ENCODE measurements at places on chromosomes 13 and 19. TPM values are rescaled to one million over a fixed set of nuclear protein-coding genes. Genes with fewer than 3 reads are reported as not detected.

Gene ATP8A2
- not detected for total RNA-seq

Gene TJP3
- total RNA-seq, result 127 TPM

Gene LILRB1
- not detected for total RNA-seq

Gene NLRP11
- total RNA-seq, result not detected

Gene NR2C2AP
- total RNA-seq, result 32.3 TPM

Gene CLPTM1
- total RNA-seq, result 104 TPM

- no peak for DNase-seq
These were observed 20.4 kb downstream of the PRR36 start for GRCh38 chr19:7853770-7854128.

DNA sequence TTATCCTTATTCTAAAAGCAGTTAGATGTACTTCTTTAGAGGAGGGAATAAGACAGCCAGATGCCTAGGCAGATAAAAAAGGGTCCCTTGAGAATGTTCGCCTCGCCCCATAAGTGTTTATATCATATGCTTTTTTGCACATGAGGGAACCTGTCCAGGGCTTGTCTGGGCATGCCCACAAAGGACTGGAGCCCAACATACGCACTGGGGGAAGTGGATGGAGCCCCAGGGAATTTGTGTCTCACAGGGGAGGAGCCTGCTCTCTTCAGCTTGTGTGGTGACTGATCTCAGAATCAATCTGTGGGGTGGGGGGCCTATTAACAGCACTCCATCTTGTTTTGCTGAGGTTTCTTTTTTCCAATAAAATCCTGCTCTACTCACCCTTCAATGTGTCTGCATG, 22.6 kb downstream of the MED4 start:
- no peak for DNase-seq

DNA sequence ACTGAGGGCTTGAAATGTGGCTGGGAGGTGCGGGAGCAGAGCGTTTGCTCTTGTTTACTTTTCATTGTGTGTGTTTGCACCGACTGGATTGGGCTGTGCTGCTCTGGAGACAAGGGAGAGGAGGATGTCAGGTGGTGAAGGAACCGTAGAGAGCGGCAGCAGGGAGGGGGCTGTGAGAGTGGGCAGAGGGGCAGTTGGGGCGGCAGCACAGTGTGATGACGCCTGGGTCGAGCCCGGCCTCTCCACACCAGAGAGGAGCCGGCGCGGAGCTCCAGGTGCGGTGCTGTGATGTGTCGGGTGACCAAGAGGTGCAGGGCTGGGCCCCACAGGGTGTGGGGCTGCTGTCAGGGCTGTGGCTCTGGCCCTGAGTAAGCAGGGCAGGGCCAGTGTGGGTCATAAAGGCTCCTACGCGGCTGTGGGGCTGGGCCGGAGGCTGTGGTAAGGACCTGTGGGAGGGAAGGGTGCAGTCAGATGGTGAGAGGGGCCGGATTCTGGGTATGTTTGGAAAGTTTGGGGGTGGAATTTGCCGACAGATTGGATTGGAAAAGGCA, 10.5 kb downstream of the NAXD start:
- no peak for DNase-seq

GRCh38 chr13:34364633-34365032, 546.7 kb downstream of the RFC3 start:
- no peak for DNase-seq

DNA sequence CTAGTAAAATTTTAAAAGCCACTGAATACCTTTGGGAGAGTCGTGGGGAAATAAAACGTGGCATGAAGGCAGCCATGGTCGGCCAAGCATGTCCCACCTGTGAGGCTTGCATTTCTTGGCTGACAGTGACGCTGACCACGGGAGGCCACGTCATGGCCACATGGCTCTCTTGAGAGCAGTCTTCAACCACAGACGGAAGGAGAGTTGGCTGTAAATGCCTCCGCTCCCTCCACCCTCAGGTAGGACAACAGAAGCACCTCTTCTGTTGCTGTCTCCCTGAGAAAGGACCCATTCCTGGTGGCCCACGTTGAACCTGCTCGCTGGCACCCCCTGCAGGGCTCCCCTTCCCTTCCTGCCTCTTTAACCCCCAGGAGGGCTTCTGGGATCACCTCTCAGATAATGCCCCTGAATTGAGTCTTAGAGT, 10.6 kb upstream of the LRRC25 start:
- DNase-seq, result peak; percentile 59

DNA sequence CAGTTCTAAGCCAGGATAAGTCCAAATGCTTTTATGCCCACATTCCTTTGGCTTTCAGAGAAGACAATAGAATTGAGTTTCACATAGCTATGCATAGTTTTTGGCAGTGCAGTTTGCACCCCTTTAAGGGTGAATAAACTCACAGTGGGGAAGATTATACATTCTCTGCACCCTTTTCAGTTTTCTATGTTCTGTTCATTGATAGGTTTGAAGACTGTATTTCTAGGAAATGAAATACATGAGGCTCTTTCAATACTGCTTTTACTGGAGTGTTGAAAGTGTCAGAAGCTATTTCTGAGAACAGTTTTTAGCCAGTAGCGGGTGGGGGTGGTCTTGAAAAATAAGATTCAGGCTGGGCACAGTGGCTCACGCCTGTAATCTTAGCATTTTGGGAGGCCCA, 46.2 kb downstream of the IPO5 start:
- no peak for DNase-seq

- peak; percentile 56 for DNase-seq
These were observed 44.8 kb downstream of the DNM2 start for GRCh38 chr19:10762656-10763055.

DNA sequence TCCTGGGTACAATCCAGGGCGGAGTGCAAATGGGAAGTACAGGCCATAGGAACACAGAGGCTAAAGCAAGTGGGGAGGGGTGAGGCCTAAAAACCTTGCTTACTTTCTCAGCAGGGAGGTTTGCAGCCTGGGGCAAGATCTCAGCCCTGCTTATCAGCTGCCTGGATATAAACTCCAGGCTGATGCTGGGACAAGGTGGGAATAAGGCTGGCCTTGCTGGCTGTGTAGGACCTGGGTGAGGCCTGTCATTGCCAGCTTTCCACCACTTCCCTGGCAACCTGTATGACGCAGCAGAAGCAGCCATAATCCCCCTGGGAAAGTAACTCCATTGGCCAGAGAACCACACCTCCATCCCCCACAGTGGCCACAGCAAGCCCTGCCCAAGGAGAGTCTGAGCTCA, 279.1 kb upstream of the ATXN8OS start:
- DNase-seq, result no peak

DNA sequence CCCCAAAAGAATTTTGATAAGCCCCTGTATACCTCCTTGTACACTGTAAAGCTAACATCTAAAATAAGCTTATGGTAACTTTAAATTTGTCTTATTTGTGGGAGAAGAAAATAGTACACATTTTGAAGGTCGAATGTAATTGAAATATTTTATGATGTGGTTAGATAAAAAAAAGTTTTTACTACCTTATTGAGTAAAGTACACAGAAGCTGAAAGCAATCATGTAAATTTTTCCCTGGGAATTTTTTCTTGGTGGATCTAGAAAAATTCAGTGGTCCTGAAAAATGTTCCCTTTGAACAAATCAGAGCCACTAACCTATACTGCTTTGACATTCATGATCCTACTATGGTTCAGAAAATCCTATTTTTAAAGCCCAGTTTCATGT, 46.9 kb downstream of the SIPA1L3 start:
- no peak for DNase-seq

DNA sequence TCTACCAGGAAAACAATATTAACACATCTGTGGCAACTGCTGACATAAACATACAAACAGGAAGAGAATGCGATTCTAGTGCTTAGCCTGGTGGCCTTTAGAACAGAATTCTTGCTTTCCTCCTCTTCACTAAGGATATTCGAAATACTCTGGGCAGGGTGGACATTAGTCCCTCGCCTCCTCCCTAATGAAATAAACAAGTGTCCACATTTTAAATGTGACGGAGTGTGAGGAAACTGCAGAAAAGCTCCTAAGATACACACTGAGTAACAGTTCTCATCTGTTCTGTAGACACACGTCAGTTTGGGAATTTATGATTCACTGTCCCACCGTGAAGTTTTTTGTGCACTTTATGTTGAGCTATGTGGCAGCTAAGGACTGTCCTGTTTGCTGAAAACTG, 639 bp downstream of the STARD13 start:
- peak; percentile 14 for DNase-seq

- DNase-seq, result no peak
These were observed 7.0 kb downstream of the SBNO2 start for GRCh38 chr19:1166872-1167573.

DNA sequence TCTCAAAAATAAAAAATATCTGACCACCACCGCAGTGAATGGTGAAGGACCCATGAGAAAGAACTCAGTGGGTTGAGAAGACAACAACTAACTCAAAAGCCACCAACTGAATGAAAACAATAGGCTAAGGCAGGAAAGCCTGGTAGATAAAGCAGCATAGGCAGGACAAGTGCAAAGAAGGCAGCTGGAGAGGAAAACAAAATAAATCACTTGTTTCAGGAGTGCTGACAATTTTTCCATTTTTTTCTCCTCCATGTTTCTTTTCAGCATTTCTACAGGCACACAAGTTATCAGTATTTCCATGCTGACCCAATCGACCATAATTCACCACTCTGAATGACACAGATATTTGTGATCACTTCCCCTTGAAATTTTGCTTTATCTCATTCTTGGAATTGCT, 597.8 kb downstream of the LIG4 start:
- no peak for DNase-seq

DNA sequence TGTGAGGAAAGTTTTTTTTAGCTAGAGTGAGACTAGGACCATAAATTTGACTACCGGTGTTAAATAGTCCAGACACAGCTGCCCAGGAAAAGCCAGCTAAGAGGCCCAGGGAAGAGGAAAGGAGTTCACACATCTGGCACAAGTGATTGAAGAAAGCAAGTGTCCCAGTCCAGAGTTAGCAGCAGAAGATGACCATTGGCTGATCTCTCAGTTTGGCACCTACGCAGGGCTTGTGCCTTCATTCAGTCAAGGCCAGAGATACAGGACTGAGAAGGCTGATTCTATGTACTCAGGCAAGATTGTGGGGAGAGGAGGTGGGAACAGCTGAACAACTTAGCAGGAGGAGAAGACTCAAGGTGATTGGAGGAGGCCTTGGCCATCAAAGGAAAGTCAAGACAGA, 575.0 kb upstream of the KLF12 start:
- DNase-seq, result no peak

DNA sequence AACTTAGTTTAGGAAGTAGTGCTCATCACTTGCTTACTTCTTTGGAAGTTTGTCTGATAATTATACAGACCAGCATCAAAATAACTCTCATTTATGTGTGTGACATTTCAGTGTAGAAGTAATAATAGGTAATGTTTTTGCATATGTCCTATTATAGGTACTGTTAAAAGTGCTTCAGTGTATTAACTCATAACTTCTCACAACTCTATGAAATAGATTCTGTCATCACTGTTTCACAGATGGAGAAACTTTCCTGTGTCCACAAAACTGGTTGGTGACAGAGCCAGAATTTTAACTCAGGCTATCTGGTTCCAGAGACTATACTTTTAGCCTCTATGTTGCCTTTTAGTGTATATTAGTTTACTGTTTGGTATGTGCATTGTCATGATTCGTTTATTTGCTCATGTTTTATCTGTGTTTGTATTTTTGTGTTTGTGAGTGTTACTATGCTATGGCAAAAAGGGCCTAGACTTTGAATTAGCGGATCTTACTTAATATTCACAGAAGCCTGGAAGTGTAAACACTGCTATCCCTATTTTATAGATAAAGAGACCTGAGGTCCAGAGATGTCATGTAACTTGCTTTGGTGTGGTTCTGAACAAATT, 12.7 kb downstream of the LPAR6 start:
- DNase-seq, result no peak

- no peak for DNase-seq
These were observed 99.6 kb downstream of the ING1 start for GRCh38 chr13:110812869-110813645.

DNA sequence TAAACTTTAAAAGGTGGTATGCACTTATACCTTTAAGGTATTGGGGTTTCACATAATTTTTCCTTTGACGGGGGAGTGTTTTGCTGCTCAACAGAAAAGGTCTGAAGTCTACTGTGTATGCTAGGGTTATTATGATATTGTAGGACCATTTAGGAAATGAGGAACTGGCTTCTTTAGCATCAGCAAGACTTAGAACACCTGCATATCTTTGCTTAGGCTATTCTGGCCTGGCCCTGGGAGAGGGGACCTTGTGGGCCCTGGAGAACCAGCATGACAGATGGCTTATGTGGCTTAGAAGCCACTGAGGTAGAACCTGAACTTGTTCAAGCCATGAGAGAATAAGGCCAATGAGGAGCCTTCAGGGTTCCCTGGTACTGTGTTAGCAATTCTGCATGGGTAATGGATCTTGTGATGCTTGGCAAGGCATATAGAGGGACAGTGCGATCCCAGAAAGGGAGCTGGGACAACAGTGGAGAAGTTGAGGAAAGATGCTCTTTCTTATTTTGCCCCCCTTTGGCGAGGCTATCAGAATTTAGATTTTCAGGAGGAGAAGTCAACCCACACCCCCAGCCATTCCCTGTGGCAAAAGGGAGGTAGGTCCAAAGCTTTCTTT, 4.3 kb downstream of the RGCC start:
- DNase-seq, result no peak

- no peak for DNase-seq
These were observed 7.0 kb downstream of the ARMC6 start for GRCh38 chr19:19040417-19040816.

DNA sequence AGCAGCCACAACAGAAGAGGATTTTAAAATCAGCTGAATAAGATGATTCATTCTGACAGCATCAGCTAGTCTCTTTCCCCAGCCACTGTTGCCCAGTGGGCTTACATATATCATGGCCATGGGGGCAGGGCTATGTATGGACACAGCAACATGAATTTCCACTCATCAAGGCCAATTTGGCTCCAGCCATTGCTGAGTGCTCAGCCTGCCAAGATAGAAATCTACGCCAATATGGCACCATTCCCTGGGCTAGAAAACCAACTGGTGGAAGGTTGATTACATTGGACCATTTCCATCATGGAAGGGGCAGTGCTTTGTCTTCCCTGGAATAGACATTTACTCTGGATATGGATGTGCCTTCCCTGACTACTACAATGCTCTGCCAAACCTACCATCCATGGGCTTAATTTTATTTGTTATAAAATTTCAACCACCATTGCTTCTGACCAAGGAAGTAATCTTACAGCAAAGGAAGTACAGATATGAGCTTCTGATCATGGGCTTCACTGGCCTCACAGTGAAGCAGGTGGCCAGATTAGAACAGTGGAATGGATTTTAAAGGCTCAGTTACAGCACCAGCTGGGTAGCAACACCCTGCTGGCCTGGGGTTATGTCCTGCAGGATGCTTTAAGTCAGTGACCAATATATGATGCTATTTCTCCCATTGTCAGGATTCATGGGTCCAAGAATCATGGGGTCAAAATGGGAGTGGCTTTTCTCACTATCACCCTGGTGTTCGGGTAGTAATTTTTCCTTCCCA, 9.8 kb upstream of the ALOX5AP start:
- DNase-seq, result no peak

All from HT-29 (cell line).